ENCODE measurements at places on chromosomes 11 and 22.

DNA sequence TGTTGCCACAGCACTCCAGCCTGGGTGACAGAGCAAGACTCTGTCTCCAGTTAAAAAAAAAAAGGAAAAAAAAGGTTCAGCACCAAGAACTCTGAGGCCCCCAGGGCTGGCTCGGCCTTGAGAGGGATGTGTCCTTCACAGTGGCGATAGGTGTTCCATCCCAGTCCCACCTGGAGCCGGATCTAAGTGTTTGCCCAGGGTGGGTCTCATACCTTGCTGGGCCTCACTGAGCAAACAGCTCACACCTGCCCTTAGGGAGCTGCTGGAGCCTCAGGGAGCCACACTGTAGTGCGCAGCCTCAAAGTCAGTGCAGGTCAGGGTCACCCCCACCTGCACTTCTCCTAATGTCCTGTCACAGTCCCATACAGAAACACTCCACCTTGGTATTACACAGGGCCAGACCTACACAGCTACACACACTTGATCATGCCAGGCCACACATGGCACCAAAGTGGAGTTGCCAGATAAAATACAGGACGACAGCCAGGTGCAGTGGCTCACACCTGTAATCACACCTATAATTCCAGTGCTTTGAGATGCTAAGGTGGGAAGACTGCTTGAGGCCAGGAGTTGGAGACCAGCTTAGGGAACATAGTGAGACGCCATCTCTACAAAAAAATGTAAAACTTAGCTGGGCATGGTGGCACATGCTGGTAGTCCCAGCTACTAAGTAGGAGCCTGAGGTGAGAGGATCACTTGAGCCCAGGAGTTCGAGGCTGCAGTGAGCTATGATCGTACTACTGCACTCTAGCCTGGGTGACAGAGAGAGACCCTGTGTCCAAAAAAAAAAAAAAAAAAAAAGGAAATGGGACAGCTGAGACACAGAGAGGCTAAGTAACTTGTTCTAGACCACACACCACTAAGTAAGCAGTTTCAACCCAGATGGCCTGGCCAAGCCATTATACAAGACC is 7.3 kb downstream of the STARD10 start:
- DNase-seq: no peak

DNA sequence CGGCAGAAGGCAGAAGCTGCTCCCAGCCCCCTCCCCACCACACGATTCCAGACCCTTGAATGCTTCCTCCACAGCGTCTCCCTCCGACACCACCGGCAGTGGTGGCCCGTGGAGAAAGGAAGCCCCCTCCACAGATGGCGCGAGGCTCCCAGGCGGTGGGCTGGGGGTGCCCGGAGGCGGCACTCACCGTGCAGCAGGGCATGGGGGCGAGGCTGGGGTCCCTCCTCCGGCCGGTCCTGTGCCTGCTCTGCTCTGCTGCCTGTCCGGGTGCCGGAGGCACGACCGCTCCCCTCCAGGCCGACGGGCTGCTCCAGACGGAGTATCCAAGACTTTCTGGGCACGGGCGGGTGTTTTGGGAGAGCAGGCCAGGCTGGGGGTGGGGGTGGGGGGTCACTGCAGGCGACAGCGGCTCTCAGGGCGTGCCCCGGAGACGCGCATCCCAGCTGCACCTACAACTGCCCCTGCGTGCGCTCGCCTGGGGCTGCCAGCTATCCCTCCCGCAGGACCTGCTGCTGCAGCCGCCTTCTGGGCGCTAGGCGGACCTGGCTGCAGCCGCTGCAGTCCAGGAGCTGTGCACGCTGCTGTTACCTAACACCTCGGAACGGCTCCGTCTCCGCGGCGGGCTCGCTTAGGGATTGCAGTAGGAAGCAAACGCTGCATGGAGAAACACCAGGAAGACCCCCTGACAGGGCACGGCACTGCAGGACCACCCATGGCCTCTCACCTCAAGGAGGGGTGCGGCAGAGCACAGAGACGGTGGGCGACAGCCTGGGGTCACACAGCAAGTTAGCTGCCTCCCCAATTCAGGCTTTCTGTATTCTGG is 15.2 kb downstream of the MRGPRG start:
- DNase-seq: no peak

DNA sequence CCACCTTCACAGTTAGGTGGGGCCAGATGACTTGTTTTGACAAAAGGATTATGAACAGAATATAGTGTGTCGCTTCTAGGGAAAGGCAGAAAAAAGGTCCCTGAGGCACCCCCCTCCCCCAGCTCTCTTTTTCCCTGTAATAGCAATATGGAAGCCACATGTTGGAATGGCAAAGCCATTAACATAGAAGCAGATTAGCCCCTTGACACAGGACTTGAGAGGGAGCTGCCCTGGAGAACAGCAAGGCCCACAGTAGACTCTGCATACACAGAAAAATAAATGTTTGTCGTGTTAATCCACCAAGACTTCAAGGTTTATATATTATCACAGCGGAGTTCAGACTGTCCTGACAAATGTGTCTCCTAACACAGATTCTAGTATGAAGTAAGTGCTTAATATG is 1222.9 kb downstream of the LRRC4C start:
- DNase-seq: no peak

DNA sequence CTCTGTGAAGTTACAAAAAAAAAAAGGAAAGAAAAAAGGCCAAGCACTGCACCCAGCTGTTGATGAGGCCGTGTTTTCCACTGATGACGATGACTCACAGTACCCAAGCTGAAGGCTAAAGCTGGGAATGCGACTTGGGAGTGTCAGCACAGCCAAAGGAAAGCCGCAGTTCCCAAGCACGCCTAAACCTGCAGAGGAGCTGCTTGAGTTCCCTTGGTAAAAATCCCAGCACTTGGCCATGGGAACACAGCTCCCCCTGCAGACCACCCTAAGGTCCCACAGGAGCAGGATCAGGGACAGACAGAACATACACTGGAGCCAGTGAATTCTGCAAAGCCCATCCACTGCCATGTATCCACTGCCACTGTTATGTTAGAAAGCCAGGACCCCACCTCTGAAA is 39.9 kb downstream of the SERGEF start:
- DNase-seq: no peak

- no peak for DNase-seq
Observed at GRCh38 chr11:93193731-93194130, 4.1 kb downstream of the SLC36A4 start.

DNA sequence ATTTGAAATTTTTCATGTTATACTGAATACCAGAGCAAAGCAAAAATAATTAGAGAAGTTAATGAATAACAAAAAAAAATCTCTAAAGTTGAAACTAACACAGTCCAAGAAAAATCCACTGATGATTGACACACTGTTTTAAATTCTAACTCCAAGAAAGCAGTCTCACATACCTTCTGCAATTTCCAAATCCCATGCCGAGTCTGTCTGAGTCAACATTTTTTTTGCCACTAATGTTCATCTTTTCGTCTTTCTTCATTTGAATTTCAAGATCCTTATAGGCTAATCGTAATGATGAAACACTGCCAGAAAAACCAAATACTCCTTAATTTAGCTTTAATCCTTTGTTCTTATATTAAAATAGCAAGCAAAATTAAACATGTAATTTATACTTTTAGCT is 39.5 kb downstream of the ARFGAP3 start:
- DNase-seq: no peak

DNA sequence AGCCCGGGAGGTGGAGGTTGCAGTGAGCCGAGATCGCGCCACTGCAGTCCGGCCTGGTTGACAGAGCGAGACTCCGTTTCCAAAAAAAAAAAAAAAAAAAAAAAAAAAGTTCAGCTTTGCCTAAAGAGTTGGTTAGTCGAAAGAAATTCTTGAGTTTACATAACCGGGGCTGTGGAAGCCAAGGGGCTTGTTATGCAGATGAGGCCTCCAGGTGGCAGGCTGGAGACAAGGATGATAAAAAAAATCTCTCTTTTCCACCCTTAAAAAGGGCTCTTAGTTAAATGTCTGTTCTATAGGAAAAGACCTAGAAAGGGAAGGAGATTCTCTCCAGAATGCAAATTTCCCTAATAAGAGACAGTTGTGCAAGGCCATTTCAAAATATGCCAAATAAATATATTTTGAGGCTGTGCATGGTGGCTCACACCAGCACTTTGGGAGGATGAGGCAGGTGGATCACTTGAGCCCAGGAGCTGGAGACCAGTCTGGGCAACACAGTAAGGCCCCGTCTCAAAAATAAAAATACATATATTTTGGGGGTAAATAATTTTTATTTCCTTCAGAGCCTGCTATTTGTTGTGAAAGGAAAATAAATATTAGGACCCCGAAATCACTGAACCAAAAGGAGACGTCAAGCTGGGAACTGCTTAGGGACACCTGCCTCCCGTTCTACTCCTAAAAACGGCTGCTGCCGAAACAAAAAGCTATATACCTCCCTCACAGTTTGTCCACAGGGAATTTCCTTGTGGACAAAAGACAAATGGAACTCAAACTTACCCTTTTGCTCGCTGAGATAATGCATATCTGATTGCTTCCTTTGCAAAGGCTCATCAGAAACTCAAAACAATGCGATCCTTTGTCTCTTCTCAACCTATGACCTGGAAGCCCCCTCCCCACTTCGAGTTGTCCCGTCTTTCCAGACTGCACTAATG is 2.4 kb upstream of the IFITM2 start:
- no peak for DNase-seq

GRCh38 chr11:34348919-34349318 is 8.9 kb downstream of the ABTB2 start:
- no peak for DNase-seq

DNA sequence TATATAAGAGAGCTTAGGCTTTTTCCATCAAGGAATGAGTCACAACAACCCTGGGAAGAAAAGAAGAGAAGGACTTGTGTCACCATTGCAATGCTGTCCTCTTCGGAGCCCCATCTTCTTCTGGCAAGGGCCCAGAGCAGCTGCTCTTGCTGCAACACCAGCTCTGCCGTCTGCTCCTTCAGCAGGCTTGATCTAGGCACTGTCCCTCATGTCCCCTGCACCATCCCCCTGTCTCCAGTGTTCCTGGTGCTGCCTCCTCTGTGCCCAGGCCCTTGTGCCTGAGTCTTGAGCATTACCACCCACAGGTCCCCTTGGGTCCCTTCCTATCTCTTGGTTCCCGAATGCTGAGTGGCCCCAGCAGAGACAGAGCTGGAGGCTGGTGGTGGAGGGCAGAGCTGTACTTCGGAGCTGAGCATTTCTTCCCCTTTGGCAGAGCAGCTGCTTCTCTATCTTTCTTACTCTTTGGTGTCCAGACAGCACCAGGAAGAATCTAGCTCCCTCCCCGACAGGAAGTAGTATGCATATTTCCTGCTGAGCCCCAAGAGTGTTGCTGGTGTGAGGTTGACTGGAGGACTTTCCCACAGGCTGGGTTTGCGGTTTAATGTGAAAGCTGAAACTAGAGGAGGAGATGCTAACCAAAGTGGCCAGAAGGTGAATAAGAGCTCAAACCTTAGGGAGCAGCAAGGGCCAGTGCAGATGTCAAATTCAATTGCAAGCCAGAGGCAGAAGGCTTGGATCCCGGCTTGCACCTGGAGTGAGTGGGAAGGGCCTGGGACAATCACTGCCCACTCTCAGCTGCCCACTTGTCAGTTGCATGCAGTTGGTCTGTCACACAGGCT is 27.8 kb downstream of the WEE1 start:
- no peak for DNase-seq

- DNase-seq: no peak
Observed at GRCh38 chr11:94662065-94662779, 95.1 kb downstream of the PIWIL4 start.

- DNase-seq: no peak
Observed at GRCh38 chr11:14908214-14908880, 16.3 kb upstream of the CYP2R1 start.

Data from stimulated activated CD8-positive, alpha-beta memory T cell treated with anti-CD3 and anti-CD28 coated beads, Interleukin-4, amount 100 ng/mL, for 1 hour (primary cell).